ENCODE measurements at places on chromosomes 5 and 9.

GRCh38 chr5:58127255-58128220 lies 332.3 kb downstream of the PLK2 start:
- DNase-seq: no peak

DNA sequence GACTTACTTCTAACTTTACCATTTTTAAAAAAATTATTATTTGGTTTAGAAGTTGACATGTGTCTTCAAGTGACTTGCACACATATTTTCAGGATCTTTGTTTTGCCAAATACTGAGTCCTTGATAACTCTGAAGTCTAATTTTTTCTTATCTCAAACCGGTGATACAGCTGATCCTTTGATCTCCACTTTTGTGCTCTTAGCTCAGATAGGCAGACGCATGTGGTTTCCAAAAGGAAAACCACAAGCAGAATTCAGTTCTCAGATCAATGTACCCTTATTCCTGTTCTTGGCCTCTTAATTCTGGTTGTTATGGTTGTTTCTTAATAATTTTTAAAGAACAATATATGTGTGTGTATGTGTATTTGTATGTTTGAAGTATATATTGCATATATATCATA lies 238.3 kb upstream of the EDIL3 start:
- DNase-seq: no peak

- DNase-seq: no peak
Measured at GRCh38 chr5:130260481-130260880, 356.2 kb downstream of the CHSY3 start.

DNA sequence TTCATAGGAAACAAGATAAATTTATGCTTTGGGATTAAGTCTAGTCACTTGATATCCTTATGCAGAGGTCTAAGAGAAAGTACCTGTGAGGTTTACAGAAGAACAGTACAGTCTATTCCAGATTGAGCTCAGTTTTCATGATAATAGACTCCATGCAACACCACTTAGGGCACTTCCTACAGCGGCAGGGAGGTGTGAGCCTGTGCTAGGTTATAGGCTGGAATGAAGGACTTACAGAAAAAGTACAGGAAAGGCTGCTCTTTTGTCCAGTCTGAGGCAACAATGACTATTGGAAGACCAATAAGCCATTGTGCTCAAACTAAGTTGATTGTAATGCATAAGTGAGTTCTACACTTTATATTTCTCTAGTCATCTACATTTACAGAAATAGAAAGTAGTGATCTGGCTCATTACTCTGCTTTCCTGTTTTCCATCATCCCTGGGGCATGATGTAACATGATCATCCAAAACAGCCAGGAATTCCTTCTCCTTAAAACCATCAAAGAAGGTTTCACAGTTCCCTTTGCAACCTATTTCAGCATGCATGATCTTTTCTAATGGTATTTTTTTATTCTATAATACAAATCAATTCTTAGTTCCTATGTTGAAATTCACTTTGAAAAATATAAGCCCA lies 322.8 kb downstream of the SLF1 start:
- DNase-seq: no peak

- no peak for DNase-seq
Measured at GRCh38 chr5:31944684-31945445, 229.3 kb downstream of the GOLPH3 start.

DNA sequence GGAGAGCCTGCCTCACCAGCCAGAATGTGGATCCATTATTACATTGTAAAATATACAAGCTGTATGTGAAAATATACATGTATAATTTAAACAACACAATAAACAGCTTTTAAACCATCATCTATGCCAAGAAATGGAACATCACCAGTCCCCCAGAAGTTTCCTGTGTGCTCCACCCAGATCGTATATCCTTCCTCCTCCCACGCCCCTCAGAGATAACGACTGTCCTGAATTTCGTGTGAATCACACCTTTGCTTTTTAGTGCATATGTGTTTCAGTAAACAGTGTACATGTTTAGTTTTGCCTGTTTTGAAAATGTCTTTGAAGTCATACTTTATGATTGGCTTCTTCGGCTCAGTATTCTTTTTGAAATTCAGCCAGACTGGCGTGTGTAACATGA lies 134.6 kb upstream of the MYO10 start:
- DNase-seq: no peak

DNA sequence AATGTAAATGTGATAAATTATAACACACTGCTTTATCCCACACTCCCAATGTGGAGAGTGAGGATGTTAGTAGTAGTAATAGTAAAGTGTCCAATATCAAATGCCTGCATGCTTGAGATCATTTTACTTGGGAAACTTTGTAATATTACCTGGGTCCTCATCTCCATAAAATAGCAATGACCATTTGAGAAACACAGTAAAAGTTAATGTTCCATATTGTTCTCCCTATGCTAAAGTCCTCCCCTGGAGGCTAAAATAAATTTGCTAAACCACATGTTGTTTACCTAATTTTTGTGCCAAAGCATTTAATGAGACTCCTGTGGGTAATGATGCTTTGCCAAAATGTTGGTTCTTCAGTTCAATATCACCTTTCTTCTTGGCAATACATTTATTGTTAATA lies 291.2 kb downstream of the CDH10 start:
- no peak for DNase-seq

- DNase-seq: no peak
Measured at GRCh38 chr5:20360263-20360662, 372.3 kb upstream of the CDH18 start.

DNA sequence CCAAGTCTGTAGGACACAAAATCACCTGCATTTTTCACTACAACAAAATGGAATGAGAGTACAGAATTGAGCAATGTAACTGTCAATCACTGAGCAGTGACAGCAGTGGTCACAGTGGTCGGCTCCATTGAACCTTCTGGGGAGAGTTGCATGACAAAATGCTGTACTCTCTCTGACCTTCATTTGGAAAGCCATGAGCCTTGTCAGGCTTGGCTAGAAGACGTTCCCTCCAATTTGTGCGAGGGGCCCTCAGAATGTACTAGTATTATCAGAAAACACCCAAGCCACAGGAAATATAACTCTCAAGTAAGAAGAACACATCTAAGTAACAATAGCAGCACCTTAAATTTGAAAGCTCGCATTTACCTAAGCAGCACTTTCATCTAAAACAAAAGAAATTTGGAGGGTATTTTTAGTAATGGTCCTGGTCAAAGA lies 425.6 kb upstream of the MEF2C start:
- DNase-seq: no peak

- DNase-seq: no peak
Measured at GRCh38 chr9:115104908-115105307, 13.0 kb downstream of the TNC start.

DNA sequence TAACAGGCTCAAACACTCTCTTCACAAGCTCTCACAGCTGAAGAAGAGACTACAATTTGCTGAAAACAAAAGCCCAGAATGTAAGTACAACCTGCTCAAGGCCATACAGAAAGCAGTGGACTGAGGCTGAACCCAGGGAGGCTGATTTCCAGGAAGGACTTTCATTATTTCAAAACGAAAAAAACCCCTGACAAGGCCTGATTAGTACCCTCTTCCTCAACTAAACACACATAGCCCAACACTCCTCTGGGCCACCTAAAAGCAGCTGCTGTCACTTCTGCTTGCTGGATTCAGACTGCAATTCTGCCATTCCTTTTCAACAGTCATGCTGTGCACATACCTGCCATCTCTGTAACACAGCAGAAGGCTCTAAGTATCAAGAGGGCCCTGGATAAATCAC lies 18.2 kb downstream of the NRG2 start:
- DNase-seq: no peak

GRCh38 chr9:278651-279050 lies 64.0 kb downstream of the DOCK8 start:
- peak; percentile 16 for DNase-seq

GRCh38 chr5:173094012-173094661 lies 38.0 kb downstream of the CREBRF start:
- DNase-seq: no peak

- no peak for DNase-seq
Measured at GRCh38 chr9:72509635-72510034, 11.8 kb upstream of the TMC1 start.

DNA sequence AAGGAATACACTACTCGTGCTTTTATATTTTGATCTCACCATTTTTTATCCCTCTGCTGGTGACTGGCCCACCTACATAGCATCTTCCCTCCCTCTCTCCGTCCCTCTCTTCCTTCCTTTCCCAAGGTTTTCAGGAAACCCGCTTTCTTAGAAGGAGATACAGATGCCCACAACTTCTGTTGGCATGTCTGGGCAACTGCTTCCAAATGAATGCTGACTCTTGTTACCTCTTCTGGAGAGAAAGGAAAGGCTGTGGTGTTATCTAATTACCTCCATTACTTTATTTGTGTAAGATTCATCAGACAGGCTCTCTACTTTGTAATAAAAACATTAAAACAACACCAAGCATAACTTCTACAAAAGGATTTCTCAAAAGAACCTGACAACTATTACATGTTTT lies 20.2 kb downstream of the FANCC start:
- no peak for DNase-seq

- DNase-seq: no peak
Measured at GRCh38 chr5:87768190-87768589, 355.5 kb upstream of the CCNH start.

DNA sequence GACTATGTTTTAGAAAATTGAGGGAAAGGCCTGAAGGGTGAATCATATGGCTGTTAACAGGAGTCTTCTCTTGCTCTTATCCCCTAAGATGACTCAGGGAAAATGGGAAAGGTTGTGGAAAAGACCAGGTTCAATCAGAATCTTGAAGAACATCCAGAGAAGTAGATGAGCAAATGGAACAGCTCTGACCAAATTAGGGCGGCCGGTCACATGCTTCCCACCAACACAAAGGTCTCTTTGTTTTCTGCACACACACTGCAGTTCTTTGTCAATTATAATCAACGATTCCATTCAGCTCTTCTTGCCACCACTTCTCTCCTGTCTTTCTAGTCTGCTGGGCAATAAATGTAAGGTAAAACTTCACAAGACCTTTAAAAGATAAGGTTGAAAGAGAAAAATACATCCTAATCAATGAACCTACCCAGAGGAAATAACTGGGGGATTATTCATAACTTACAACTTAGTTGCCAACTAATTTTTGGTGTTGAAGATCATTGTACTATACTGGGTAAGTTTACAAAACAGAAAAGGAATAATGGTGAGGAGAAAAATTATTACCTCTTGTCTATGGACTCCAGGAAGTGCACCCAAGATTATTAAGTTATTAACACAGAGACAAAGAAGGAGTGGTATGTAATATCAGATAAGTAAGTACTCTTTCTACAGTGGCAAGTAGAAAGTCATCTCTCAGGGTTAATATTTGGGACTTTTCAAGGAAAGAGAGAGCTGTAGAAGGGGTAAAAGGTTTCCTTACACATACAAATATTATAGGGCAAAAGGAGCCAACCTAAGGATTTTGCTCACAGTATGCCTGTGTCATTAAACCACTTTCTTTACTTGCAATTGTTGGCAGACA lies 441.9 kb upstream of the PIK3R1 start:
- no peak for DNase-seq

DNA sequence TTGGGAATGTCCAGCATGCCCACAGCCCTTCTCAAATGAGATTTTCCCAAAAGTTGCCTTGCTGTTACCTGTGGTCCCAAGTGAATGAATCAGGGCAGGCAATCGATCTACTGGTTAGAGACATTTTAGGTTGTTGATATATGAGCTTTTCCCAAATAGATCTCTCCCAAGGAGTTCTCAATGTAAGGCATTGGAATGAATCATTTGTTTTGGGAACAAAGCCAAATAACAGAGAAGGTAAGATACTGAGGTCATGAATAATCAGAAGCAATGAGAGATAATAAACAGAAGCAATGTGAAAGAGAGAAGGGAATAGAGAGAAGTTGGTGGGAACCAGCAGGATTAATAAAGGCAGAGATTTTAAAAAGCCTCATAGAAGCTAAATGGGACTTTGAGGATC lies 93.6 kb upstream of the FER start:
- no peak for DNase-seq

DNA sequence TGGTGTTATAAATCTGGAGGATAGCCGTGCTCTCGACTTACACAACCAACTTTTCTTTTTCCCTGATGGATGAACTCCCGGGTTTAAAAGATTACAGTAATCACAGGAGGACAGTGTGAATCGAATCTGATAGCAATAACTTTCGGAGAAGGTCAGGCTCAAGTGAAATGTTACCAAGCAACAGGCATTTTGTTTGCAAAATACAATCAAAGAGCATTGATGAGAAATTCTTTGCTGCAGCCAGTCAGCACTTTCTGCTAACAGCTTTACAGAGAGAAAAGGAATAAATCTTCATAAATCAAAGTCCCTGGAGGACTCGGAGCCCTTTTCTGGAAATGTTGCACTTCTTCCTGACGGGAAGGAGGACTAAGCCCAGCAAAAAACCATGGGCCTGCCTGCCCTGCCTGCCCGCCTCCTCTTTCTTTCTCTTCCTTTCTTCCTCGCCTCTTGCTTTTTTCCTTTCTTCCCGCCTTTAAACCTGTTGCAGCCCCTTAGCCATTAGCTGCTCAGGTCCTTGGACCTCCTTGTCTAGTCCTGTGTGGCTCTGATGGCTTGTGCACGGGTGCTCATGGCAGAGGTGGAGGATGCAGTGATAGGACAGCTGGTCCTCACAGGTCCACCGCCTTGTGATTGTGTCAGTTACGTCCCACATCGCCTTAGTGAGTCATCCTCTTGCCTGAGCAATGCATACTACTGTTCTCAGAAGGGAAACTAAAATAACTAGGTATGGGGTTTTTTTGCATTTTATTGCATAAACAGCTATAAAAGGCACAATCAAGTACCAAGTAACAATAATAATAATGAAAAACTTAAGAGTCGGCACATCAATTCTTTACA lies 6.2 kb downstream of the DMRT3 start:
- no peak for DNase-seq

DNA sequence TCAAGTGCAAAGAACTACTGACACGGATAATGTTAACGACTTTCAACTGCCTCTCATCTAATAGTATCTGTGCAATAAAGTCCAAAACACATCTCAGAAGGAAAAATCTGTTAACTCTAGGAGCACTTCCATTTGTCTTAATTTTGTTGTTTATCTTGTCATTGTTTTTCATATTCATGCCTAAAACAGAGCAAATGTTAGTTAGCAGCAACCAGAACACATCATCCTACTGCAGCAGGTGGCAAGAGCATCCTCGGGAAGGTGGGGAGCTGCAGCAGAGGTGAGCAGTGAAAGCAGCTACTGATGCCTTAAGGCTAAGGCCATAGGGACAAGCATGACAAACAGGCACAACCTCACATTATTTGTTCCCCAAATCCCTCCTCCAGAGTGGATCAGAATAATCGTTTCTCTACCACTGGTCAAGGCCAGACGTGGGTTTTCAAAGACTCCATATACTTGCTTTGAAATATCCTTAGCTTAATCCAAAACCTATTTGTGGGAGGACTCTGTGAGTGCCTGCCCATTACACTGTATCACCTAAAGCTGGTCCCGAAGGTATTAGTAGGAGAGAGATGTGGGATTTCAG lies 1.0 kb downstream of the HMGCS1 start:
- DNase-seq: no peak

DNA sequence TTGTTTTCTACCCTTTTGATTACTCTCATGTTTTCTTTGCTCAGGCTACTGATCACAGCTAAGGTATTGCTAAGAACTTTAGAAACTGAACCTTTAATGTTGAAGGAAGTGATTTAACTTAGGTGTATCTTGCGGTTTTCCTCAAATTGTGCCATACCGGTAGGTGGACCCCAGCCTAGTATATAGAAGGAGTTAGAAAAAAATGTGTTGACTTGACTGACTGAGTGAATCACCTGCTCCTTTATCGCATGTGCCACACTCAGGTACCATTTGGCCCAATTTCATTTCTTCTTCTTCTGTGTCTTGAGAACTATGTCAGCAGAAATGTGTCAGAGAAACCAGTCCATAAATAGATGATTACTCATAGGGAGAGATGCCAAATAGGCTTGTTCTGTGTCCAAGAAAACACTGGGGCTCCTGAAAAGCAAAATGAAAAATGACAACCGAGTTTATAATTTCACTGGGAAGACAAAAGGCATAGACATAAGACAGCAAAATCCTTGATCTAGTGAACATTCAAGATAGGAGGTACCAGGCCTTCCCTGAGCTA lies 19.4 kb downstream of the PLPPR1 start:
- DNase-seq: no peak

Data from activated naive CD4-positive, alpha-beta T cell treated with anti-CD3 and anti-CD28 coated beads, Interleukin-2, amount 50 U/mL, for 16 hours (primary cell).